SK-N-SH treated with all-trans-retinoic acid at 6 μM for 48 hours (cell line): ENCODE measurements at places on chromosomes 3 and 15.

GRCh38 chr3:27610800-27611525, 111.2 kb downstream of the EOMES start:
- ATAC-seq, result no peak

GRCh38 chr3:115087512-115087911, 59.6 kb downstream of the ZBTB20 start:
- ATAC-seq, result no peak

DNA sequence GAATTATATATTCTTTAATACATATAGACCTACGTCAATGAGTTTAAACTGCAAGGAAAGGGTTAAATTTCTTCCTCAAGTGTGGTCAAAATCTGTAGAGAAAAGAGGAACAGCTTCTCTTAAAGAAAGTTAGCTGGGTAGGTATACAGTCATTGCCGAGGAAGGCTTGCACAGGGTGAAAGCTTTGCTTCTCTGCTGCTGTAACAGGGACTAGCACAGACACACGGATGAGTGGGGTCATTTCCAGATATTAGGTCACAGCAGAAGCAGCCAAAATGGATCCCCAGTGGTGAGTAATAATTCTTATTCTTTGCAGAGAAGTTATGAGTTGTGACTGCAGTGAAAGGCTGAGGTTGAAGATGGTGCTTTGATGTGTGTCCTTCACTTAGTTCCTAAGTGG, at the start of gene CD86:
Gene CD86 (plus strand): TSS at position 148 of the 400 bp plus-strand sequence. CDS start 128 bp downstream, at position 276.
- no peak for ATAC-seq

DNA sequence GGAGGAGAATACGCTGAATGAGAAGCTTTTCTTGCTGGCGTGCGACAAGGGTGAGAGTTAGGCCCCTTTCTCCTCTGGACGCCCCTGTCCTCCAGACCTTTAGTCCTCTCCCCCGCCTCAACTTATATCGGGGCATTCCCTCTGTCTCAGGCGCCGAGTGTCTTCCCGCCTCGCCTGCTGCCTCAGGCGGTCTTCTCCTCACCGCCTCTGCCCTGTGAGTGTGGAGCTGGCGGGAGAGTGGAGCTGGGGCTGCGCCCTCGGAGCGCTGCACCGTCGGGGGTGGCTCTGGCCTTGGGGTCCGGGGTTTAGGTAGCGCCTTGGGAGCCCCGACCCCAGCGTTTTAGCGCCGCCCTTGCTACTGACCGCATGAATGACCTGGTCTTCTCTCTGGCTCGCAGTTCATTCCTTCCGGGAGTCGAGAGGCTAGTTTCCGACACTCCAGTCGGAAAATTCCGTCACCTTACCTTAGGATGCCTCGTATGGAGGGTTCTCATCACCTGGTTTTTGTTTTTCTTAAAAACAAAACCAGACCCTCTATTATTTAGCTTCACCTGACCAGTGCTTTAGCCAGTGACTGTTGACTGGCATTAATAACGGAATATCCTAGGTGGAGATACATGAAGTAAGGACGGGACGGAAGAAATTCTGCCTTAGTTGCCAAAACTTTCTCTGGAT, 985 bp downstream of the TRPC1 start:
- peak; percentile 79 for ATAC-seq

DNA sequence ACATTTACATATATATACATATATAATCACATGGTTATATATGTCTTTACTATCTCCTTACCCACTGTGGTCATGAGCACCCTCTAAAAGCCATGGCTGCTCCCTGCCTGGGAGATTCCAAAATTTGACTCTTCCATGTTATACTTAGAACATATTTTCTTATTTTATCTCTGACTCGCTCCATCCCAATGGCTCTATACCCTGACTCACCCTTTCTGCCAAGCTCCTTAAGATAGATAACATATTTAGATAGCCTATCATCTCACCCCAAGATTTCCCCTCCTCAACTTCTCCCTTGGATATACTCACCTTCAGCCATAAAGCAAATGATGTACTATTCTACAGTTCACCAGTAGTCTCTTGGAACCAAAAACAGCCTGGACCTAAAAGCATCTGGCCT, 65.1 kb downstream of the CD200R1L start:
- no peak; the same call in 2 of the 3 replicates for ATAC-seq

GRCh38 chr15:71120428-71120944, 5.2 kb downstream of the THSD4 start:
- no peak for ATAC-seq

- no peak for ATAC-seq
These were observed 18.6 kb downstream of the UBE2Q2 start for GRCh38 chr15:75861750-75862402.

- no peak for ATAC-seq
These were observed 67.9 kb upstream of the UNC13C start for GRCh38 chr15:53910236-53910849.

DNA sequence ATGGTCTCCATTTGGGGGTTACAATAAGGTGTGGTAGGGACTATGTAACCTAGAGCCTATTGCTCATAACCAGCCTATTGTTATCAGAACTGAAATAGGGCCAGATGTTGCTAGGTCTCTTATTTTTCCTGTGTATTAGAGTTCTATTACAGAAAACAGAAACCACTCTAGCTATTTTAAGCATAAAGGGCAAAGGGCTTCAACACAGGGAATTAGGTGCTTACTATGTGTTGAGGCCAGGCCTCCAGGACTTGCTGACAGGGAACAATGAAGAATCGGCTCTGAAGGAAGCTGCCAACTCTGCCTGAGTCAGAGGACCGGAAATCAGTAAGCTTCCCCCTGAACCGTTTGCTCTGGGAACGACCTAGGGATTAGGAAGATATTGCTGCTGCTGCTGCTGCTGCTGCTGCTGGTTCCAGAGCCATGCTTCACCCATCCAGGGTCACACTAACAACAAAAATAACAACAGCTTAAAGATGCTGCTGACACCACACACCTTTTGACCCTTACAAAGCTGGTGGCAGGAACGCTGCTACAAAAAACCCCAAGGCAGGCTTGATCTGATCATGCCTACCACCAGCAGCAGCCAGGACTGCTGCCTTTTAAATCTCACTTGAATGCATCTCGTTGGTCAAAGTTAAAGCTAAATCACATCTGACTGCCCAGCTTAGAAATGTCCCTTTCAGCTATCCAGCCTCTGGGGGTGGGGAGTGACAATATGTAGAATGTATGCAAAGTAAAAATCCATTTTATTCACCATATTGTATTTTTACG, 276.9 kb upstream of the IL12A start:
- peak; percentile 99 for ATAC-seq

DNA sequence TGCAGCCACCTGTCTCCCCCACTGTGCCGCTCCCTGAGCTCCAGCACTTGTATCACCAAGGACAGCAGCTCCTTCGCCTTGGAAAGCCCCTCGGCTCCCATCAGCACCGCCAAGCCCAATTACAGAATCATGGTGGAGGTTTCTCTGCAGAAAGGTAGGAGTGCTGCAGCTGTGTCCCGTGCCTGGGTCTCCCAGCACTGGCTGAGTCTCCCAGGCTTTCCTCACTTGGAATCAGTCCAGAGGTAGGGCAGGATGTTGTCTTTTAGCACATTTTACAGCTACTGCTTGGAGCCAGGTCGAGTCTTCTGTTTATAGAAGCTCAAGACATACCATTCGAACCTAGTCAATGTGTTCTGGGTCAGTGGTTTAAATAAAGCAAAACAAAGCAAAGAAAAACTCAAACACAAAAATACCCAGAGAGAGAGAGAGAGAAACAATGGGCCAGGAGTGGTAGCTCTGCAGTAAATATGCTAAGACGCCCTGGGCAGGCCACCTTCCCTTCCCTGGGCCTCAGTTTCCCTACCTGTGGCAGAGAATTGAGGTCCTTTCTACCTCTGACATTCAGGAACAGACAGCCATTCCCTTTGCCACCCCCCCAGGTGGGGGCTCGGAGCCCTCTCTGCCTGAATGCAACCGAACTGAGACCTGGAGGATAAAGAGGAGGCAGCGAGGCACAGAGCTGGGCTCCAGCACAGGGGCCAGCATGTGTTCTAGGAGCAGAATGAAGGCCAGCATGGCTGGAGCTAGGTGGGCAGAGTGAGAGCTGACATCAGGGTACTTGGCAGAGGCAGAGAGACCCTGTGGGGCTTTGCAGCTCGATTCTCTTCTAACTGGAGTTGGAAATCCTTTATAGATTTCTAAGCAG, 44.1 kb downstream of the STARD5 start:
- no peak for ATAC-seq

GRCh38 chr15:80585544-80586018, 109.5 kb upstream of the ABHD17C start:
- ATAC-seq, result no peak

DNA sequence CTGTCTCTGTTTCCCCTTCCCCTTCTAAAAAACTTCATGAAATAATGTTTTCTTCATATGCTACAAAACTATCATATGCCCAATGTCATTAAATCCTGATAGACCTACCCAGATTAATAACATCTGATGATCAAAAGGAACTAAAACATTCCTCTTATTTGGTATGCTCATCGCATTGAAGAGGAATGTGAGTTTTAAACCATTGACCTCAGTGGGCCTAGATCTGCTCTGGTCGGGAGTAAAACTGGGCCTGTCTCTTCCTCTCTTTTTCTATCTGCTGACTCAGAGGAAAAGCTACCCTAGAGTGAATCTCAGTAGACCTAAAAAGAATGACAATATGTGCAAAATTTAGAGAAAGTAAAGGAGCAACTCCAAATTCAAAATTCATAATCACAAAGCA, 275.8 kb downstream of the SATB1 start:
- no peak for ATAC-seq

GRCh38 chr3:173618148-173618547, 220.6 kb downstream of the NLGN1 start:
- ATAC-seq, result no peak

GRCh38 chr3:126935756-126936509, 47.0 kb upstream of the PLXNA1 start:
- no peak for ATAC-seq

GRCh38 chr15:91890614-91891013, 37.1 kb downstream of the SLCO3A1 start:
- peak; percentile 90 for ATAC-seq

GRCh38 chr3:149494022-149494758, 19.7 kb downstream of the TM4SF4 start:
- ATAC-seq, result peak; percentile 93

DNA sequence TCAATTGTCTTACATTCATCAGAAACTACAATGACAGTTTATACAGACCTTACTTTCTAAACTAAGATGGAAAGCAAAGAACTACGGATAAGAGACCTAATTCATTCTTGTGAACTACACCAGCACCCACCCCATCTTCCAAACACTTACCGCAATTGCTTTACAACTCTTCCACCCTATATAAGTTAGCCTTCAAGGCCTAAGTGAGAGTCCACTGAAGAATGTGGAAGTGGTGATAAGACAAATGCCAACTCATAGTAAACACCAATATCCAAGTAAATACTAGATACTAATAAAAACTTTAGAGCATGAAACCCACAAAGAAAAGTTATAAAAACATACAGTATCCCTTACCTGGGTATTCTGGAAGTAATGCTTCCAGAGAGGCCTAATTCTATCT, 13.6 kb downstream of the ARF4 start:
- ATAC-seq, result no peak

- ATAC-seq, result peak; percentile 54
These were observed 27.1 kb upstream of the SKIL start for GRCh38 chr3:170330366-170330765.

DNA sequence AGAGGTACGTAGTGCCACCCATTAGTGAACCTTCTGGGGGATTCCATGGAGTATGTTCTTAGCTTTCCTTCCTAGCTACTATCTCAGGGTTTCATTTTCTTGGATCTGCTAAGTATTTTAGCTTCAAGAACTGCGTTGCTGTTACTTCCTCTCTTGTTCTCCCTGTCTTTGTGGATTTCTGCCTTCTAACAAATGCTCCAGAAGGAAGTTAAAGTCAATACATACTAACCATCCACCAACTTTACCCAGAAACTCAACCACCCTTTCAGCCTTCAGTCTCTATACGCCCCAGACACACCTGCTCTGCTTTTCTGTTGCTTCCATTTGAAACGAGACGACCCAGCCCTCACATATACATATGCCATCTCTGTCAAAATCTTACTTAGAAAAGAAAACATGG, 2.4 kb upstream of the KLF13 start:
- no peak for ATAC-seq

GRCh38 chr3:14774431-14774830, 44.3 kb upstream of the FGD5 start:
- no peak for ATAC-seq

- no peak for ATAC-seq
These were observed 172.1 kb upstream of the MITF start for GRCh38 chr3:69567023-69567709.

DNA sequence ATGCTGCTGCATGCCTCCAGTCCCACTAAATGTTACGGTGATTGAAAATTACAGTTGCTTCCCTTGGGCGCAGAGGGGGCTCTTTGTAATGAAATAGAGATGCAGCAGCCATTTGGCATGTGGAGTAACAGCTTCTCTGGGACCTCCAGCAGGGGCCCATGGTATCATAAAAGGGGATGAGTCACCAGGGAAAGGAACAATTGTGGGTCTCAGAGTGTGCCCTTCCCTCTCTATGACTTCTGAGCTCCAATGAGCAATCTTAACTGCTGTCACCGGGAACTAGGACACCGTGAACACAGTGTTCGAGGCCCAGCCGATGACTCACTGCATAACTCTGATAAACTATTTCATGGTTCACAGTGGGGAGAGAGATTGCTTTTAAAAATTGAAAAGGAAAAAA, 164.8 kb upstream of the NUDT16 start:
- ATAC-seq, result peak; percentile 94

DNA sequence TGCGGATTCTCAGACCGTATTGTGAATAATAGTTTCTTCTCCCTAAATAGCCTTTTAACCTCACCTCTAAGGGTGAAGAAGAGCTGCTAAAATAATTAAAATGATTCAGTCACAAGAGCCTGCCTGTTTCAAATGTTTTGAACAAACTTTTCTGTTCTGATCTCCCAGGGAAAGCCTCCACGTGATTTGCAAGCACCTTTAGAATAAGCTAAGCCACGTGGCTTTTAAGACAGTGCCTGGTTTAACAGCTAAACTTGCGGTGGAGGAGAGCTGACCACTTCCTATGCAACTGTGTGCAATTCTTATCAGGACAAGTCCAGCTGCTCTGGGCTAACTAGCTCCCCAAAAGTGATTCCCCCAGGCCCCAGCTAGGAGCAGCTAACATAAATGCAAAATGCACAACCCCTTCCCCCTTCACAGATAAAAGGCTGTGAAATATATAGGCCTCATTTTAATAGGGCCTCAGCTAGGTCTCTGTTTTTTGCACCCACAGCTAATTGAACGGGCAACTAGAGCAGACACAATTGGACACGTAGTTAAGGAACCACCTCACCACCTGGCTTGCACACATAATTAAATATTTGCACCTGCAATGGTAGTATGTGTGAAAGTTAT, 401.2 kb upstream of the NR2F2 start:
- no peak for ATAC-seq

GRCh38 chr3:49121132-49121736, 611 bp upstream of the USP19 start:
- ATAC-seq, result no peak

DNA sequence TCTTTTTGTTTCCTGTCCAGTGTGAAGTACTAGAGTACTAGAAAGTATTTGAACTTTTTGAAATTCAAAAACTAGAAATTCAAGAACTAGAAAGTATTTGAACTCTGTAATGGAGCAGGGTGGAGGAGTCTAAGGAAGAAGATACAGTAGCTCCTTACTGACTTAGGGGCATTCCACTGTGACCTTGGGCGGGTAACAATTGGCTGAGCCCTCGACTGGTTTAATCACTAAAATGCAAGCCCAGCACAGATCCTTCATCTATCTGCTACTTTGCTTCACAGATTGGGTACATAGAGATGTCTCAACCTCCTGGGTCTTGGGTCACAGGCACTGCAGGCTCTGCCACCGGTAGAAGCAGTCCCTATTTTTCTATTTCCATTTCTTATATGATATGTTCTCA, 462.1 kb upstream of the AGTR1 start:
- no peak for ATAC-seq
